AML-193 (cell line): ENCODE measurements at places on chromosomes 4 and X.

- peak; percentile 10 for DNase-seq
These were observed 14.7 kb downstream of the STAP1 start for GRCh38 chr4:67573193-67573592.

- no peak for DNase-seq
These were observed 643.3 kb upstream of the FAM241A start for GRCh38 chr4:111501946-111502345.

DNA sequence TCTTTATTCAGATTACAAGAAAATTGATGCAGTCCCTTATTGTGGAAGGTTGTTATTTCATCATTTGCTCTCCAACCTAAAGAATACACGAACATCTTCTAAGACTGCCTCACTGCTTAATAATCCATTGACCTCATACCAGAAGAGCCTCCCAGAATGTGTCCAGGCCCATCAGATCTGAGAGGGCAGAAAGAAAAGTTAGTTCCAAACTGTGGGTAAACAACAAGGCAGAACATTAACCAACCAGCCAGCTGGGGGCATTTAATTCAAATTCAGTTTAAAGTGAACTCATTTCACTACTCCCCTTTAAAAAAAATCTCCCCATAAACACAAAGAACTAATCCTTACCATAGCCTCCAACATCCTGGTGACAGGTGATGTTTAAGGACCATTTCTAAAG is 13.8 kb downstream of the GPC4 start:
- DNase-seq: no peak

DNA sequence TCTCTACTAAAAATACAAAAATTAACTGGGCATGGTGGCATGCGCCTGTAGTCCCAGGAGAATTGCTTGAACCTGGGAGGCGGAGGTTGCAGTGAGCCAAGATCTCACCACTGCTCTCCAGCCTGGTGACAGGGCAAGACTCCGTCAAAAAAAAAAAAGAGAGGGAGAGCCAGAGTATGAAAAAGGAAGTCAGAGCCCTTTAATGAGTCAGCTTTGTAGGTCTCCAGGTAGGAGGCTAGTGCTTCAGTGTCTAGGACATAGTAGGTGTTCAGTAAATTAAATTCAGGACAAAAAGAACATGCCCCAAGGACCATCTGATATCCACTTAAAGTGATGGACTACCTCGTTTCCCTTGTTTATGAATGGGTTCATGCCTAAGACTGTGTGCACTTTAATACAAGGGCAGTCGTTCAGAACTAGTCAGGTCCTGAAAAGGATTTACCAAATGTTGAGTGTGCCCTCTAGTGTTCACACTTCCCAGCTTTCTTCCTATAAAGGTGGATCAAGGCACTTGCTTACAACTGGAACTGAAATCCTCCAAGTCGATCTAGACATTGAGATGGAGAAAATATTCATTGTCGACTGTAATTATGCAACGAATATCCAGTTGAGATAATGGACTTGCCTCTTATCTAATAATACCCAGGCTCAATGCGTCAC is 29.0 kb downstream of the F9 start:
- DNase-seq: peak; percentile 36

DNA sequence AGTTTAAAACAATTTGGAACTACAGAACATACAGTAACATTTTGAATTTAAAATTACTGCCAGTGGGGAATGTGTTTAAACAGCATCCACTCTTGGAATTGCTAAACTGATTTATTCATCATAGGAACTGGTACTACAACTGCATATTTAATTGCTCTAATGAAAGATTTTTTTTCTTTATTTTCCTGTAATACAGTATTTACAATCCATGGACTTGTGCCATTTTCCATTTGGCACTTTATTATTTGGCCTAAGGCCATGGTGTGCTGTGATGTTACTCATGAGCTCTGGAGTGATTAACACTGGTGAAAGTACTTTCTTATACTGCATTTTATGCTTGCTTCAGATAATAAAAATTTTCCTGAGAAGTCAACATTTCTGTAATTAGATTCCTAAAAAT is 69.7 kb upstream of the NUDT6 start:
- DNase-seq: no peak

GRCh38 chrX:119492463-119492862 is 24.2 kb downstream of the SLC25A5 start:
- no peak for DNase-seq

- no peak for DNase-seq
These were observed 25.0 kb downstream of the AFF1 start for GRCh38 chr4:86959588-86960500.

GRCh38 chr4:129972257-129972656 is 876.3 kb downstream of the C4orf33 start:
- DNase-seq: no peak

DNA sequence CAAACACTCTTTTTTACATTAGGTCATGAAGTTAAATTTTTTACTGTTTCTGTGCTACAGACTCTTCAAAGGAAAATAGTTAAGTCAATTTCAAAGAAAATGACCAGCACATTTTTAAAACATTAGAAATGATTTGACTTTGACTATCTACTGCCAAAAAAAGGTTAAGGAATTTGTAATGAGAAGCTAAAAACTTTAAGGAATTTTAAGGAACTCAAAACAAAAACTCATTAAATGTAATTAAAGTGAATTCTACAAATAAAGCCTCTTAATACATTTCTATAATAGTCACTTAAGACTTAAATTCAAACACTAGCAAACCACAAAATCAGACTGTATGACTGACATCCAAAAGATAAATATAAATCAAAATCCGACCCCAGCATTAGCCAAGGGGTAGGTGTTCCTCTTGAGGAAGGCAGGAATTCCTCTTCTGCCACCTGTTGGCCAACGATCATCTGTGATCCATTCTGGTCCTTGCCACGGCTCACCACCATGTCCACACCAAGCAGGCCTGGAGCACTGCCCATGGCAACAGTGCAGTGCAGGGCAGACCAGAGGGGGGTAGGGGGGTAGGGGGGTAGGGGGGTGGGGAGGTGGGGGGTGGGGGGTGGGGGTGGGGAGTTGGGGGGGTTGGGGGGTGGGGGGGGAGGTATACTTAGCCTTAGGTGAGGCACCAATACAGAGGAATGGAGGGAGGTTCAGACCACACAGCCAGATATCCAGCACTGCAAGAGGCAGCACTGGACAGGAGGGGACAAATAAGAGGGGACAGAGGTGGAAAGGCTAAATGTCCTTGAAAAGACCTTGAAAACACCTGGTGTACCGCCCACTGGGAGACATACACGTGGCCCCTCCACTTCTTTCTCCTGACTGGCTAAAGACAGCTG is 287.4 kb downstream of the CHIC1 start:
- DNase-seq: no peak

GRCh38 chr4:27023366-27023765 is 162.7 kb downstream of the STIM2 start:
- no peak for DNase-seq

GRCh38 chr4:120673696-120674095 is 248.8 kb downstream of the PRDM5 start:
- DNase-seq: no peak

DNA sequence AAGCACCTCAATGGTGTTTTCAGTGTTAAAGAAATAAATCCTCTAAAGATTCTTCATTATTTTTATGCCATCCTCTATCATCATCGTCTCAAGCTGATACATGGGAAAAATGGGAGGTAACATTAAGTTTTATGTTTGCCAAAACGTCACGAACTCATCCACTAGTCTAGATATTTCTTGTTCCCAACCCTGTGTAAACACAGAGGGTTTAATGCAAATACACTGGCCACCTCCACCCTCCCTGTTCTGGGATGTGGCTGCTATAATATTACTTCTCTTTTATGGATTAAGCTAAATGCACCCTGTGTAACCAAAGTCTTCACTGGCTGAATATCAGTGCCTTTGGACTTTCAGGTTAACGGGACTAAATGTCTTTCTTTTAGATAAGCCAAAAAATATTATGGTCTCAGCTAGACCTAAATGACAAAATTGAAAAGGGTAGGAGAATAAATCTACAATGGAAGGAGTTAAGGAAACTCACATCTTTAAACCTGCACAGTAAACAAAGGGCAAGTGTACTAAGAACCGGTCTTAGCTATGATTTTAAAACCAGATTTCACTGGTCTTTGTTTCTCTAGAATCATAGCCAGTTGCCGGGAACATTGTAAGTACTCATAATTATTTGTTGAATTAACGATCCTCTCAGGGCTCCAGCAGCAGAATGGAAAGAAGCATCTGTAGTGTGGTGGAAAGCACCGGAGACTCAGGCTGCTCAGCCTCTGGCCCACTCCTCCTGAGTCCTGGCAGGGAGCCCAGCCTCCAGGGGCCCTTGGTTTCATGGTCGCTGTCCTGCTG is 103.5 kb upstream of the NOCT start:
- no peak for DNase-seq

- peak; percentile 12 for DNase-seq
These were observed 72.3 kb downstream of the PAK3 start for GRCh38 chrX:111168314-111168713.

DNA sequence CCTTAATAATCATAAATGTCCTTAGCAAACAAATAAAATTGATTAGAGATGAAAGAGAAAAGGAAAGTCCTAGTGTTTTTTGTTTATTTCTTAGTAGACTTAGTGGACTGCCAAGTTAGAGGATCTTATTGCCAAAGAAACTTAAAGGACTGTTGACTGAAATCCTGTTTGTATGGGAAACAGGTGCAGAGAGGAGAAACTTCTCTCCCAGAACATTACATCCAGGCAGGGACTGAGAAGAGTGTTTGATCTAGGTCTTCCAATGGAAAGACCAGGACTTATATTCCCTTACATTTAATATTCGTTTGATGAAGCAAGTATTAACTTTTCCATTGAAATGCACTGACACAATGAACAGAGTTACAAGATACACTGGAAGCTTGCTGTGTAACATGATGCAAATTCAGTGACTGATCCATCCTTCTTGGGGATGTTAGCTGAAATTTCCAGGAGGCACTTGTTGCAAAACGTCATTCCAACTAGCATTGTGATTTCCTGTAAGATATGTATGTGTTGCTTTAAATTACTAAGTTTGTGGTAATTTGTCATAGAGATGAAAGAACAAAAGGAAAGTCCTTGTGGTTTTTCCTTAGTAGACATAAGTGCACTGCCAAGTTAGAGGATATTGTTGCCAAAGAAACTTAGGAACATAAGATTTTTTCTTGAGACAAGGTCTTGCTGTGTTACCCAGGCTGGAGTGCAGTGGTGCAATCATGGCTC is 505.6 kb downstream of the STIM2 start:
- DNase-seq: no peak

- no peak for DNase-seq
These were observed 145.9 kb downstream of the PCDH19 start for GRCh38 chrX:100264200-100264599.
